Neuronal stem cell (in vitro differentiated cells): ENCODE measurements at places on chromosomes 3 and 15.

- no peak for DNase-seq
Measured at GRCh38 chr3:37833302-37834186, 28.1 kb upstream of the CTDSPL start.

GRCh38 chr3:10599017-10599416 lies 93.6 kb upstream of the ATP2B2 start:
- DNase-seq: no peak

- no peak for DNase-seq
Measured at GRCh38 chr3:102301155-102301880, 133.5 kb upstream of the ZPLD1 start.

DNA sequence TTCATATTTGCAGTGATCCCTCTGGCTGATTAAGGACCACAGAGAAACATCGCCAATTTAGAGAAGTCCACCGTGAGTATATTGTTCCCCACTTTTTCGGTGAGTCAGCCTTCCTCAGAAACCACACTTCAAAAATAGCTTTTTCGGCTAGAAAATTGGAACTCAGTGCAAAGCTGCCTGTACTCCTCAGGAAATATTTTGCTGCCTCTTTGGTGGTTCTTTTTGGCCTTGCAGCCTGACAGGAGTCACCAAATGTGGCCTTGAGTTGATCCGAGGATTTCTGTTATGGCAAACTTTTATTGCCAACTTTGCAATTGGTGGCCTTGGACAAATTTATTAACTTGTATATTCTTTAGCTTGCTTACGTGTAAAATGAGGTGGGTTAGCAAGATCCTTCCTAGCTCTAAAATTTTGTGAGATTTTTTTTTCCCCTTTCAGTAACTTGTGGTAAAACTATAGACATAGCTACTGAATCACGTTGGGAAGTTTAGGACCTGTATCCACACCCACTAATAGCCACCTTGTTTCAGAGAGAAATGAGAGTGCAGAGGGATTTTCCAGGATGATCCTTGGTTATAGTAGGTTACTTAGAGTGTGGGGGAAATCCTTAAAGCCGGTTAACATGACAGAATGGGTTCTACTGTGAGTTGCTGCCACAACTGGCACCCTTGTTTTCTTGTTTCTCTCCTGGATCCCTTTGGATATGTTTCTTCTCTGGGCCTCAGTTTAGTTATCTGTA lies 9.9 kb downstream of the ARL6IP5 start:
- no peak for DNase-seq

GRCh38 chr3:164332831-164333802 lies 745.2 kb downstream of the SI start:
- DNase-seq: peak; percentile 46
